GM12878 (cell line): ENCODE measurements at places on chromosomes 7 and 10. TPM values are rescaled to one million over a fixed set of nuclear protein-coding genes. Genes with fewer than 3 reads are reported as not detected.
A peak's percentile ranks its signal among the peaks of the same experiment; 100 is the strongest.

GRCh38 chr10:23406409-23406808 is 32.5 kb upstream of the OTUD1 start:
- no peak for DNase-seq

DNA sequence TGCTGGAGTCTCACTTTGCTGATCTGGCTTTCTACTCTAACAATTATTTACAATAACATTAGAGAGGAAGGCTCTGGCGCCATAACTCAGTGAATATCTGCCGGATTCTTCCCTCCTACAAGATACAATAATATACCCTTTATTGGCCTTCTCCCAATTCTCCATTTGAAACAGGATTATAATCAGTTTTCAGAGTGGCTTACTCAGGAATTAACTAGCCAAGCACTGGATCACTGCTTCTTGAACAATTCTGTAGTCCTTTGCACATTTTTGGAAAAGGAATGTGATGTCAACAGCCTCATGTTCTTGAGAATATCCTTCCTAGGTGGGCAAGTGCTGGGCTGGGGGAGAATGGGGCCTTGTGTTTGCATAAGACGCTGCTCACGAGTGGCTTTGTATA is 125.9 kb downstream of the HIPK2 start:
- no peak for DNase-seq

GPRIN2 gene
- not detected in 2 replicates for polyA plus RNA-seq

- DNase-seq, result peak; percentile 63
Observed at GRCh38 chr10:128047351-128047750, 78.9 kb downstream of the MKI67 start.

- no peak for DNase-seq
Observed at GRCh38 chr10:114665406-114665805, 7.3 kb upstream of the ABLIM1 start.
